Retina (tissue), 1 donor: ENCODE measurements at places on chromosomes 16 and 17.

GRCh38 chr16:50025537-50025931 lies 509 bp downstream of the CNEP1R1 start:
- DNase-seq = no peak

- no peak for DNase-seq
These were observed 2.1 kb downstream of the ITGAL start for GRCh38 chr16:30474684-30475083.

- DNase-seq = no peak
These were observed 118.8 kb upstream of the FOXF1 start for GRCh38 chr16:86391486-86391885.

- no peak for DNase-seq
These were observed 162.1 kb downstream of the SHISA9 start for GRCh38 chr16:13063457-13063856.
